Stimulated activated naive CD8-positive, alpha-beta T cell treated with anti-CD3 and anti-CD28 coated beads, Interleukin-15, Interleukin-2, amounts not matched to agents 100 U/mL and 50 U/mL, for 24 hours (primary cell): ENCODE measurements at places on chromosomes 12 and 14.
A peak's percentile ranks its signal among the peaks of the same experiment; 100 is the strongest.

DNA sequence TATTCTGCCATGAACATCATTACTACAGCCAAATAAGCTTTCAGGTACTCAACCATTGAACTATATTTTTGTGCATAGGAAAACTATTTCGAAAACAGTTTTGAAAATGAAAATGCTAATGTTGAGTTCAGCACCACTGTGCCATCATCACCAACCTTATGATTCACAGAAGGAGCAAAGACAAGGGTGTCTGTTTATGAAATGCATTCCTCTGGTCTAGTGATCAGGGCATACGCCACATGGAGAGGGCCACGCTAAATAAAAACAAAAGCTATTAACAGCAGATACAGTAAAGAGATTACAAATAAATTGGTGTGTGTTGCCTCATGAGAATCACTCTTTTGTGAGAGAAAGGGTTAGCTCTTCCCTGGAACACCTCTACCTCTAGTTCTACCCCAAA, 43.2 kb upstream of the BMAL2 start:
- no peak for DNase-seq

DNA sequence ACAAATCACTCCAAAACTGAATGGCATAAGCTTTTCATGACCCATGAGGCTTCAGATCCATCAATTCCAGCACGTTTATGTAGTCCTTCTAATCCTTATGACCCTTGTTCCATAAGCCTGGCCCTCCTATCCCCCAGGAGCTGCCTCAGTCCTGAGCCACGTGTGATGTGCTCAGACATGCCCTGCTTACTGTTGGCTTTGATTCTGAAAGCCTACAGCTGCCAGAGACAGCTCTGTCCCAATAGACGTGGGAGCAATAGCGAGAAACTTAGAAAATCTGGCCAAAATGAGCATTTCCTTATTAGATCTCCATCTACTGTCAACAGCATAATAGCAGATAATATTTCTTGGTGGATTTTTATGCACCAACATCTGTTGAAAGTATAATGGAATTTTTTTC, 33.2 kb downstream of the DUSP6 start:
- DNase-seq, result no peak

DNA sequence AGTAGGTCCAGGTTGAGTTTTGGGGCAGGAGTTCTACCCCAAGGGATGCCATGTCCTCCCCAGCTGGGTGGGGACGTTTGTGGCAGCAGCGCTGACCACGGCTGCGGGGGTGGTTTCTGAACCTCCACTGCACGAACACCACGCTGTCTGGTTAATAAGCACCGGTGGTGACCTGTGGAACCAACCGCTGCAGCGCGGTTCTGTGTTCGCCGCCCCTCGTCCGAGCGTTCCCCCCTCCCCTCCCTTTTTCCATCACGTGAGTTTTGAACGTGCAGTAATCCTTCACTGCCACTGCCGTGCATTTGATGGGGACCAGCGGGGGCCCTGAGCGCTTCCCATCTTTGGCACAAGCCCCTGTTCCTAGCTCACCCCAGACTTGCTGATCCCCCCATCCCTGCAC, 6.4 kb upstream of the ADSS1 start:
- DNase-seq, result no peak

DNA sequence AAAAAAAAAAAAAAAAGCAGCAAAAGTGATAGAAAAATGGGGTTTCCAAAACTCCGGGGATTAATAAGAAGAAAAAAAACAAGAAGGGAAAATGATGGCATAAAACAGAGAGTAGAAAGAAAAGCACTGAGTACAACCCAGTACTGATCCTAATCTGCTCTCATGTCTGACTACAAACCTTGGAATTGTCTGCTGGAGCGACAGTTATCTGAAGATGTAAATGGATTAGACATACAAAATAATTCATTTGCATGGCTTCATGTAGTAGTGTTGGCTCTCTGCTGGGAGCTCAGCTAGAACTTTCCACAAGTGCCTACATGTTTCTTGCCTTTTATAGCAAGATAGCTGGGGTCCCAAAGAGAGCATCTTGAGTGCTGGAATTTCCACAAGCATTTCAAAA, 34.2 kb downstream of the ZCRB1 start:
- DNase-seq, result no peak

- DNase-seq, result no peak
Observed at GRCh38 chr12:70307868-70308267, 58.2 kb upstream of the KCNMB4 start.

GRCh38 chr12:42963988-42964387, 374.4 kb upstream of the PRICKLE1 start:
- DNase-seq, result no peak

DNA sequence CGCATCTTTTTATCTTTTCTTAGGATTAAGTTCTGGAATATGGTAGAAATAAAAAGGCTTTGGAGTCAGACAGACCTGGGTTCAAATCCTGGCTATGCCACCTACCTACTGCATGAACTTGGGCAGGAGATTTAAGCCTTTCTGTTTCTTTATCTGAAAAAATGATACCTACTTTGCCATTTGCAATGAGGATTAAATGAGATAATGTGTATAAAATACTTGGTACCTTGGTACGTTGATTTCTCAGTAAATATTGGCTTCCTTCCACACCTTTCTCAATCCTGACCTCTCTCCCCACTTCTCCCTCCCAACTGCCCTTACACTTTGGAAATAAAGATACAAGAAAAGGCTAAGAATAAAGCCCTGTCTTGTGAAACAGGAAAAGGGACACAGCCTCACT, 172.6 kb downstream of the PAX9 start:
- no peak for DNase-seq

DNA sequence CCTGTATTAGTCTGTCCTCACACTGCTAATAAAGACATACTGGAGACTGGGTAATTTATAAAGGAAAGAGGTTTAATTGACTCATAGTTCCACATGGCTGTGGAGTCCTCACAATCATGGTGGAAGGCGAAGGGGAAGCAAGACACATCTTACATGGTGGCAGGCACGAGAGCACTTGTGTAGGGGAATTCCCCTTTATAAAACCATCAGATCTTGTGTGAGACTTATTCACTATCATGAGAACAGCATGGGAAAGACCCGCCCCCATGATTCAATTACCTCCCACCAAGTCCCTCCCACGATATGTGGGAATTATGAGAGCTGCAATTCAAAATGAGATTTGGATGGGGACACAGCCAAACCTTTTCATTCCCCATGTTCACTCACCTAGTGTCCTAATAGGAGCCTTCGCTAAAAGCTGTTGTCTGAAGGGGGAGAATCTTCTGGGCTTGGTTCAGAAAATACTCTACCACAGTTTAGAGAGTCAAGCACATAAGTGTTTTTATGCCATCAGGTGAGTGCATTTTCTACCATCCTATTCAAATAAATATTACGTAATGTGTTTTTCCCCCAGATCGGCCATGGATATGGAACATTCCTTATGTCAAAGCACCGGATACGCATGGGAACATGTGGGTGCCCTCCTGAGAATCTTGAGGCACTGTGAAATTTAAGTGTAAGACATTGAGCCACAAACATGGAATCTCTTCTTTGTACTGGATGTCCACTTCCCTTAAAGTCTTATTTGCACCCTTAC, 19.1 kb upstream of the KCNK13 start:
- DNase-seq, result no peak

DNA sequence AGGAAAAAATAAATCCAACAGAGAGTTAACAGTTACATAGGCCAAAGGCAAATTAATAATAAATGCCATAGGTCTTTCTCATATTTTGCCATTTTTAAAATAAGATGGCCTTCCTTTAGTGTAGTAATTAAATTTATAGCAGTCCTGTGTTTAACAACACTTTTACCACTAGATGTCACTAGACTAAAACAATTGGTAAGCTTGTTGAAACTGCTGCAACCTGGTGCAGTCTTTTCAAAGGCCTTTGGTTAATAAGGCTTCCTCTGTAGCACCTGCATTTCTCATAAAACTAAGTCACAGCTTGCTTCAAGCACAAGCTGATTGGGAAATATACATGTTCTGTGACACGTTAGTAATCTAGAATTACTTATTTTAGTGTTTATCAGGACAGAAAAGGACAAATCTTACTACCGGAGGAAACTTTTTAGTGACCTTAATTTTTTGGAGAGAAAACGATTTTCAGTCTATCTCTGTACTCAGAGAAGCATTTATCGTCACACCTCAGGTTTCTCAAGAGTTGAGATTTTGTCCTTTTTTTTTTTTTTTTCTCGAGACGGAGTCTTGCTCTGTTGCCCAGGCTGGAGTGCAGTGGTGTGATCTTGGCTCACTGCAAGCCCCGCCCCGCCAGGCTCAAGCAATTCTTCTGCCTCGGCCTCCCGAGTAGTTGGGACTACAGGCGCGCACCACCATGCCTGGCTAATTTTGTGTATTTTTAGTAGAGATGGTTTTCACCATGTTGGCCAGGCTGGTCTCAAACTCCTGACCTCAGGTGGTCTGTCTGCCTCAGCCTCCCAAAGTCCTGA, 20.0 kb downstream of the BORCS5 start:
- no peak for DNase-seq

DNA sequence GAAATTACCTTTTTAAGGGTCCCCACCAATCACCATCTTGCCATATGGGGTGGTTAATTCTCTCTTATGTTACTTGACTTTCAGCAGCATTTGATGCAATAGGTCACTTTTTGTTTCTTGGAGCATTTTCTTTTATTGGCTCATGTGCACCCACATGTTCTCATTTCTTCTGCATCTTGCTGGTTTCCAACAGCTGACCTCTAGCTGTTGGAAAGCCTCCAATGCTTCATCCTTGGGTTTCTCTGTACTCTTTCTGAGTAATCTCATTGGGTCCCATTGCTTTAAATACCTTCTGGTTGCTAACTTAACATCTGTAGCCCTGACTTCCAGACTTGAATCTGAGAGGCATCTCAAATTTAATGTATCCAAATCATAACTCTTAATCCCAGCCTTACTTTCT, 116.8 kb downstream of the CRADD start:
- DNase-seq, result no peak

GRCh38 chr12:105507311-105508038, 177.0 kb downstream of the C12orf75 start:
- no peak for DNase-seq

- peak; percentile 42 for DNase-seq
Observed at GRCh38 chr12:53676656-53677015, 753 bp upstream of the ATP5MC2 start.

DNA sequence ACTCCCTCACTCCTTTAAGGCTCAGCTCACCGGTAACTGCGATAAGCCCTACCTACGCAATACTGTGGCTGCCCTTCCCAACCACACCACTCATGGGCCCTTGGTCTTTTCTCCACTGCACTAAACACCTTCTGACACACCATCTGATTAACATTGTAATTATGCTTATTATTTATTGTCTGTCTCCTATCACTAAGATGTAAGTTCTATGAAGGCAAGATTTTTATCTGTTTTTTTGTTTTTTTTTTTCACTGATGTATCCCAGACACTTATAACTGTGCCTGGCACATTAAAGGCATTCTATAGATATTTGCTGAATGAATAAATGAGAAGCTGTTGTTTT, 34.2 kb upstream of the PYGL start:
- DNase-seq, result no peak

DNA sequence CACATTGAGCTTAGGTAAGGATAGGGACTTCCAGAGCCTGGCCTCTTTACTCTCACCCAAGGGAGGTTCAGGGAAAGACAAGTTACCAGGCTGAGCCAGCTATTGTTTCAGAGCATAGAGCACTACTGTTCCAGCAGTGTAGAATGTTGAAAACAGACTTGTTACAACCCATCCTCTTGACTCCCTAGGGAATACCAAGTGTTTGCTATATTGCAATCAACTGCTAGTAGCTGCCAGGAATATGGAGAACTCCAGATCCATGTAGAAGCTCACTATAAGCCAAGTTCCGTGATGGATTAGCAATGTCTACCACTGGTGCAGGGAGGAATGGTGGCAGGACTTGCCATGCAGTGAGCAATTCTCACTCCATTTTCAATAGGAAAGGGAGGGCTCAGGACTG, 199.8 kb upstream of the RBM19 start:
- no peak for DNase-seq

DNA sequence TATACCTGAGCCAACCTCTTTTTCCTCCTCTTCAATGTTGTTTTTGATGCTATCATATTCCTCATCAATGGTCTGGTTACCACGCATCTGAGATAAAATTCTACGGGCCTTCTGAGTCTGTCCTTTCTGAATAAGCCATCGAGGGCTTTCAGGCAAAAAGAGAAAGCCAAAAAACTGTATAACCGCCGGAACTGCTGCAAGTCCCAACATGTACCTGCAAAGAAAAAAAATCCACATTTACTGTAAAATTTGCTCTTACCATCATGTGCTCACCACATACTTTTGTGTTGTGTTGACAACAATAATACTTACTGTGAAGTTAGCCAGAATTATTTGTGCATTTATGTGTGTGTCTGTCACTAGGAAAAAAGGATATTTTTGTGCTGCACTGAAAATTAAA, 77.6 kb downstream of the SLC2A13 start:
- DNase-seq, result no peak

DNA sequence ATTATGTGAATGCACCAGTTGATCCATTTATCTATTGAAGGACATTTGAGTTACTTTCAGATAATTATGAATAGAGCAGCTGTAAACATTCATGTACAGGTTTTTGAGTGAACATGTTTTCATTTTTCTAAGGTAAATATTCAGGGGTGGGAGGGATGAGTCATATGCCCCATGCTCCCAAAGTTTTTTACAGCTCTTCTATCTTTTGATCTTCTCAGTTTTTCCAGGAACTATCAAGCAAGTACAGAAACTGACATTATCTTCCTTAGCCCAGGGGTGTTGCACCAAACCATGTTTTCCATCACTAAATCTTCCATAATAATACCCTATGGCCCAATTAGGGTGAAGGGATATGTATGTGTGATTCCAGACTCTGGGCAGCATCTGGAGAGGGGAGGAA, 384.5 kb downstream of the EMP1 start:
- DNase-seq, result no peak

DNA sequence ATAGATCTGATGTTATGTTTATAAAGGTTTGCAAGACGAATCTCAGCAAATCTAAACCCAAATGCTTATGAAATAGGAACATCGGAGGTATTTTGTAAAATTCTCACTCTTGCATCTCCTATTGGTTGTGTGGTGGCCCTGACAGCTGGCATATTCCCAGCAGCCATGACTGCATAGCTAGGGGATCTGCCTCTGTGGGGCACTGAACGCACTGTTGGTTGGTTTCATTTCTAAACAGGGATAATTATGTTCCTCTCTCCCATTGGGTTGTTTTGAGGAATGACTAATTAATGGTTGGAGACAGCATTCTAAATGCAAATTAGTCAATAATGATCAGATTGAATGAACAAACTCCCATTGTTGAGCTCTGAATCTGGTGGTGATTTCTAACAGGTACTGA, 2.7 kb upstream of the BEST3 start:
- no peak for DNase-seq

GRCh38 chr12:114253976-114254778, 151.8 kb downstream of the TBX5 start:
- DNase-seq, result no peak
